Activated CD4-positive, CD25-positive, alpha-beta regulatory T cell treated with anti-CD3 and anti-CD28 coated beads, Interleukin-2, amount 50 U/mL, for 24 hours (primary cell): ENCODE measurements at places on chromosomes 4 and X.
A peak's percentile ranks its signal among the peaks of the same experiment; 100 is the strongest.

GRCh38 chrX:38045538-38046096 is 39.3 kb downstream of the SYTL5 start:
- no peak for ATAC-seq

- no peak for ATAC-seq
Observed at GRCh38 chr4:180680305-180680704, 1562.9 kb upstream of the TENM3 start.

DNA sequence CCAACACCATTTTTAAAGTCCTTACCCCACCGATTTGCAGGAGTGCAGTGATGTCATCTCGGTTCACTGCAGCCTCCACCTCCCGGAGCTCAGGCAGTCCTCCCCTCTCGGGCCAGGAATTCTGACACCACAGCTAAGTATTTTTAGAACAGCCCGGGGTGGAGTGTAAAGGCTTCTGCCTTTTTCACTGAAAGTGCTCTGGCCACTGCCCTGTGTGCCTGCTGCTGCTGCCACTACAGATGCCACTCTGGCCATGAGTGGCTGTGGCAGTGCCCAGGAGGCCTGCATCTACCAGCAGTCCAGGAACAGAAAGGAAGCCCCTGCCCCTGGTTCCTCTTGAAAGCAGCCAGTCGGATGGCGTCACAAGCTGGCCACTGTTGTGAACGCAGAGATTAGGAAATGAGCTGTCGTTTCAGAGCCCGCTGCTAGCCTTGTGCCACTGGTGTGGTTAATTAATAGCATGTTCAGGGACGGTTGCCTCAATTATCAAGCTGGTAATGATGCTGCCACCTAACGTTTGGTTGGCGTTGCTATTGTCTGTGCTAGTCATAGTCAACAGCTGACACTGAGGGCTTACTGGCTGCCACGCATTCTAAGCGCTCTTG is 23.6 kb upstream of the TBC1D14 start:
- ATAC-seq, result peak; percentile 53

DNA sequence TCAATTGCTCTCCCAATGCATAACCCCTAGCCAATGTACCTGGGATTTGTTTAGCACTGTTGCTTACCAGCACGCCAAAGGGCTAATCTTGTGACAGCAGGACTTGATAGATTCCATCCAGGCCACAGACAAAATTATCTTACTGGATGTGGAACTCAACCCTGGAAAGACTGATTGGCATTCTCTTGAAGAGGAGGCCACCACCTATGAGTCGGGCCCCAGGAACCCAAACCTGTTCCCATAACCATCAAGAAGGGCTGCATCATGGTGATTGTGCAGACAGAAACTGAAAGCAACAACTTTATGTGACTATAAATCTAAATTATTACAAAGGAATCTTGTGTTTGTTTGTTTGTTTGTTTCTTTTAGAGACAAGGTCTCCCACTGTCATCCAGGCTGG is 19.9 kb upstream of the TMEM255A start:
- no peak for ATAC-seq

- ATAC-seq, result no peak
Observed at GRCh38 chr4:100539706-100540105, 21.9 kb upstream of the EMCN start.

GRCh38 chr4:130478406-130478805 is 1382.5 kb downstream of the C4orf33 start:
- ATAC-seq, result no peak

DNA sequence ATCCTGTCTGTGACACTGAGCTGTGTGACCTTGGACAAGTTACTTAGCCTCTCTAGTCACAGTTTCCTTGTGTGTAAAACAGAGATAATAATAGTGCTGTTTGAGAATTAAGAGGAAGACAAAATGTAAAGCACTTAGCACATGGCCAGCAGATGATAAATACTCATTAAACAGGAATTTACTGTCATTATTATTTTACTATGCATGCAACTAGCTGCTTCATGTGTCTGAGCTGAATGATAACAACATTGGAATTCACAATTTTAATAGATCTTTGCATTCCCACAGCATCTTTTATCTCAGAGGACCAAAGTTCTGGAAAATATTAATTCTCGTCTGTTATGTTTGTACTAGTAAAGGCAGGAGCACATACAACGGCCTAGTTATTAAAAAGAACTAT is 79.2 kb upstream of the TET2 start:
- no peak for ATAC-seq

DNA sequence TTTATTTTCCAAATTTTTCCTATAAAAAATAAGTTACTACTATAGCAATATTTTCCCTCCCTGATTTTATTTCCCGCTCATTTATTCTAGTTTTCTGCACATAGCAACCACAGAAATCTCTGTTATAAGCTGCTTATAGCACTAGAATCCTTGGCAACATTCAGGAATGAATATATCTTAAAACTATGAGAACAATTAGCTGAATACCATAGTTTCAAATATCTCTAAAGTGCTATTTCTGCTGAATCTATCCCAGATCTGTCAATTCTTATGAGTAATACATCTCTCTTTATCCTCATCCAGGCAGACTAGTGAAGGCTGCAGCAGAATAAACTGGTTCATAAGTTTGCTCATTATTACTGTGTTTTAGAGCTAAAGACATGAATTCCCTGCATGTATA is 622.9 kb upstream of the DIPK2B start:
- ATAC-seq, result no peak

DNA sequence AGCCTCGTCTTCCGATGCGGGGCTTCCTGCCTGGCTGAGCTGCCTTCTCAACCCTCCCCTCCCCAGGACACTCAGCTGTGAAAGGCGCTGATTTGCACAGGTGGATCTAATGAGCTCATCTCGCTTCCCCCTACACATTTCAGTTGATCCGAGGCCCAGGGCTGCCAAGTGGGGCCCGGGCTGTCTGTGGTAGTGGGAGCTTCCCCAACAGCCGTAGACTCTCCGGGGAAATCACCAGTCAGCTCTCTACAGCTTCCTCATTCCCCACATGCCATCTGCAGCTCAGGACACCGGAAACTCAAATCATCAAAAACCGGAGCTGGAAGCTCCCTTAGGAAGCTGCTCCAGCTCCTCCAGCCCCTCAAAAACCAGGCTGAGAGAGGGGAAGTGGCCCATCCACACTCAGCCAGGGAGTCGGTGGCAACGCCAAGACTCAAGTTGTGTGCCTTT is 56.2 kb downstream of the SMIM20 start:
- ATAC-seq, result no peak

DNA sequence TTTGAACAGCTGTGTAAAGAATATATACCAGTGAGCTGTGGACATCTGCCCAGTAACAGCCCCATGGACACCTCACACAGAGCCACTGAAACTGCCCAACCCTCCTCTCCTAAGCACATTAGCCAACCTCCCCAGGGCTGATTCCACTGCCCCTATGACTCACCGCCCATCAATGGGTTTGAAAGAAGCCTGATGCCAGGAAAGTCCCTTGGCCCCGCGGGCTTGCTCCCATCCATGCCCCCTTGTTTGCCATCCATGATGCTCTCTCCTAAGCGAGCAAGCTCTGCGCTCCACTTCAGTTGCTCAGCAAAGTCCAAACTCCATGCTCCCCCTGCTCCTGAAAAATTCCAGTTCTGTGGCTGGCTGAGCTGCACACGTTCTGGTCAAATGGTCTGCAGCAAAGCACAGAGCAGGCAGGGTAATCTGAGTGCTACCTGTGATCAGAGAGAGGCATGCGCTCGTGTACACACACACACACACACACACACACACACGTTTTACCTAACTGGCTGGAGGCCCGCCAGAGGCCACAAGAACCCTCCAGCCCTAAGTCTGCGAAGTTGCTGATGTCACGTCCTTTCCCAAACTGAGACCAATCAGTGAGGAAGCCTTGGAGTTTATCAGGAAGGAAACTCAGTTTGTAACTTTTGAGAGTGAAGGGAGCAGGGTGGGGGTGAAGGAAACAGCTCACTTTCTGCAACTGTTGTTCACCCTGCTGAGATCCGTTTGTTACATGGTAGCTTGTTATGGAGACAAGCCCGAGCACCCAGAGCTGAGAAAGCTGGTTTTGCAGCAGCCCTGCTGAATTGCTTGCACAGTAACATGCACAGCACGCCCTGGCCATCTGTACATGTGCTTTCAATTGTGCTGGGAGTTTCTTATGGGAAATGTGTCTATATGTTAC is at the start of gene ASB9:
ASB9 (minus strand) TSS at position 466 of the 904 bp plus-strand sequence; CDS start at position 257, 209 bp downstream.
- ATAC-seq, result no peak

DNA sequence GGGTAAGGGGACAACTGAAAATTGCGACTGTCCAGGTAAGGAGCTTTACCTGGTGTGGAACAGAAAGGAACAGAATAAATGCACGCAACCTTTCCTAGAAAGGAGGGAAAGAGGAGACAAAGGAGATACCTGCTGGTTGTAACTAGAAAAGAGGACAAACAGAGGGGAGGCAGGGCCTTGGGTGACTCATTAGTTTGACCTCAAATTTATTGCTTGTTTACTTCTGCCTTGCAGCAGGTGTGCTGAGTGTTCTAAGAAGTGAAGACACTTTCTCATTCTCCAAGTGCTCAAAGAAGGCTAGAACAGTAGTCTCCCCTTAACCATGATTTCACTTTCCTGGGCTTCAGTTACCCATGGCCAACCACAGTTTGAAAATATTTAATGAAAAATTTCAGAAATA is 123.1 kb upstream of the BOD1L1 start:
- ATAC-seq, result no peak

DNA sequence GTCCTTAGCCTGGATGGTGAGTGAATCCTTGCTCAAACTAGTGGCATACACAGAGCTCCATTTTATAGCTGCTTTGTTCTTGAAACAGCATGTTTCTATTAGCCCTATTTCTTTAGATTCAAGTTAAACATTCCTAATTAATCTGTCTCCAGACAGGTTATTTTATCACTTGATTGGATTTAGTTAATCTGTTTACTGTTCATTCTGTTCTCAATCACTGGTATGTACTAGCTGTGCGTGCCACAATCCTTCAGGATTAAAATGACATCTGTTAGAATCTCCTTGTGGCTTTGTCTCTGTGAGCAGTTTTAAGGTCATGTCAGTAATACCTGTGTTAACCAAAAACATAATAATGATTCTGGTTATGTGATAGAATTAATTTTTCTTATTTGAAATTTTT is 36.5 kb downstream of the PTPN13 start:
- ATAC-seq, result no peak

DNA sequence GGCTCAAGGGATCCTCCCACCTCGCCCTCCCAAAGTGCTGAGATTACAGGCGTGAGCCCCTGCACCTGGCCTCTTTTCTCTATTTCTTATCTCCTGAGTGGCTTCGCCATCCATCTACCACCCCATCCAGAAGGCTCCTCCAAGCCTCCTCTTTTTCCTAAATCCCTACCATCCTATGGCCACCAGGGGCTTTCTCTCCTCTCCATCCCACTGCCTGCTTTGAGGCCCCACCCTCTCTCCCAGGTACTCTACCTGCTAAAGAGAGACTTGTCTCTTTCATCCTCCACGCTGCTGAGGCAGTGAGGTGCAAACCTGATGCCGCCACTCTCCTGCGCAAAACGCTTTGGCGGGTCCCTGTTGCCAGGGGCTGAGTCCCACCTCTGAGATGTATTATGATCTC is 7.0 kb downstream of the RS1 start:
- ATAC-seq, result no peak

DNA sequence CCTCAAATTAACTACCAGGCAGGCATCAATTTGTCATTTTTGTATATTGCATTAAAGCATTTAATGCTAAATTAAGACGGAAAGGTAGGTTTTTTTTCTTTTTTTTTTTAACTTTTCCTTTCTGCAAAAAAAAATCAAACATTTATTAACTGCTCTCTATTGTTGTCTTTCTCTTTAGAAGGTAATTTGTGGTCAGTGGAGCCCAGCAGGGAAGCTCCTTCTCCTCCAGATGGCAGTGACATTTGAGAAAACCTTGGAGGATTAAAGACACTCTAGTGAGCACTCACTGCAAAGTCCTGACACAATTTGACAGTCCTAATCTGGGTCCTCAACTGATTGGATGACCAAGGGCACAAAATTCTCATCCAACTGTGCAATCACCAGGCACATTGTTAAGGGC is 102.4 kb downstream of the SLIT2 start:
- ATAC-seq, result no peak

GRCh38 chr4:143185253-143186107 is 763 bp downstream of the USP38 start:
- peak; percentile 1 for ATAC-seq

DNA sequence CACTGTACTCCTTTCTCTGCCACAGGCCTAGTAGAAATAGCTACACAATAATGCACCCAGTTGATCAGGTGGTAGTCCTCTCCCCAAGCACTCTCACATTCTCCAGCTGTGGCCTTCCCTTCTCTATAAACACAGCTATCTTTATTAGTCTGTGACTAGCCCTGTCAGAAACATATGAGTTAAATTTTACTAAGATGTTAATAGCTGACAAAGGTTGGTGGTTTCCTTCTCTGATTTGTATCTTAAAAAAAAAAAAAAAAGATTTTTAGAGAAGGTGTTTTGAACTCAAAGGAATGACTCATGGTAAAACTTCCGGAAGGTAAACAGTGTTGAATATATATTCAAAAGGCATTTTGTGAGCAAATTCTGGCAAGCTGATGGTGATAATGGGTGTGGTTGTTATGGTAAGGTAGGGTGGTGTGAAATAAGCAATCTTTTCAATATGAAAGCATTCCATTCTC is 327.4 kb downstream of the PPP3CA start:
- ATAC-seq, result peak; percentile 86
